Germinal center (tissue), 1 donor: ENCODE measurements at places on chromosomes 7 and 10.
A peak's percentile ranks its signal among the peaks of the same experiment; 100 is the strongest.

DNA sequence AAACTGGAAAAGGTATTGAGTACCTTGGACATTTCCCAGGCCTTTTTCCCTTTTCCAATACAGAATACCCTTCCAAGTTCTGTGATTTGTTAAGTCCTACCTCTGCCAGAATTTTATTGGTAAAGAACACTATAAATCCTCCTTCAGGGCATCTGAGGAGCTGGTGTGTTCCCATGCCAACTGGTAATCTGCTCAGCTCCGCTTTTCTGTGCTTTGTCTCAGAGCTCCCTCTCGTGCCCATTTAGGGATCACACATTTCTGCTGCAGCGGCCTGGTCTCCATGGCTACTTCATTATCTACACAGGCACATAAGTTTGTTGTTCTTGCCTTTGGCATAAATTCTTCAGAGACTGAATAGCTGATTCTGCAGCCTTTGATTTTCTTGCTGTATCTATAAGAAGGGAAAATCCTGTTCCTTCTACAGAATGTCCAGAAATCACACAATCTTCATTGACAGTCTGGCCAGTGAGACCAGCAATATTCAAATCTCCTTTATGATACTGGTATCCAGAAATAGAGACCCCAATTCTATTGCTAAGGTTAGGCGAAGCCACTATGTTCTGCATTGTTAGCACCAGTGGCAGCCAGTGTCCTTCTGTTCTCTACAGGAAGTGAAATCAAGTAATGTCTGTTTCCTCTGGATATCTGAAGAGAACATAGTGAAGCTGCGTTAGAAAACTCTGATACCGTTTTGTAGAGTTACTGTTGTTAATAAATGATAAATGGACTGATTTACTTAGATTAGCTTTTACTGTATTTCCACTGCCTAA, 51.9 kb downstream of the DENND11 start:
- peak; percentile 60 for DNase-seq

DNA sequence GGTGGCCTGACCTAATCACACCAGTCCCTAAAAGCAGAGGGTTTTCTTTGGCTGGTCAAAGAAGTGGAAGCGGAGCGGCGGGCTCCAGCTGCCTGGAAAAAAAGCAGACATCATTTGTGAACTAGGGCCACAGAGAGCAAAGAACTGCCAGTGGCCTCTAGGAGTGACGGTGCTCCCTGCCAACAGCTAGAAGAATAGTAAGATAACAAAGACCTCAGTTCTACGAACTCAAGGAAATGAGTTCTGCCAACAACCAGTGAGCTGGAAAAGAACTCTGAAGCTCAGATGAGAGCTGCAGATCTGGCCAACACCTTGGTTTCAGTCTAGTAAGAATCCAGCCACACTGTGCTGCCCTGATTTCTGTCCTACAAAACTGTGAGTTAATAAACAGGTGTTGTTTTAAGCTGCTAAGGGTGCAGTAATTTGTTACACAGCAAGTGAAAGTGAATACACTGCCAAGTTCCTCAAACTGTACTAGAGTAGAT, 178.0 kb downstream of the SRPK2 start:
- DNase-seq, result peak; percentile 13

- no peak for DNase-seq
Measured at GRCh38 chr10:93149761-93150160, 76.1 kb downstream of the CYP26A1 start.

DNA sequence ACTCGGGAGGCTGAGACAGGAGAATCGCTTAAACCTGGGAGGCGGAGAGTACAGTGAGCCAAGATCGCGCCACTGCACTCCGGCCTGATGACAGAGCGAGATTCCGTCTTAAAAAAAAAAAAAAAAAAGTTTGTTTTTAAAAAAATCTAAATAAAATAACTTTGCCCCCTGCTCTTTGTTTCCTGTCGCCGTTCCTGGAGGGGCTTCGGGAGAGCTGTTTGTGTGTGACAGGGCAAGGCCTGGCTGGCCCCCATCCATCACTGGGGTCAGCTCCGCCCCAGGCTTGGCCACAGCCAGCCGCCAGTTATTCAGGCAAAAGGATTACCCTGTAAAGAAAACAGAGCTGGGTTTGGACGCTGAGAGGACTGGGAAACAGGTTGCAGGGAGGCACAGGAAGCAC, 16.4 kb downstream of the LEP start:
- DNase-seq, result no peak

DNA sequence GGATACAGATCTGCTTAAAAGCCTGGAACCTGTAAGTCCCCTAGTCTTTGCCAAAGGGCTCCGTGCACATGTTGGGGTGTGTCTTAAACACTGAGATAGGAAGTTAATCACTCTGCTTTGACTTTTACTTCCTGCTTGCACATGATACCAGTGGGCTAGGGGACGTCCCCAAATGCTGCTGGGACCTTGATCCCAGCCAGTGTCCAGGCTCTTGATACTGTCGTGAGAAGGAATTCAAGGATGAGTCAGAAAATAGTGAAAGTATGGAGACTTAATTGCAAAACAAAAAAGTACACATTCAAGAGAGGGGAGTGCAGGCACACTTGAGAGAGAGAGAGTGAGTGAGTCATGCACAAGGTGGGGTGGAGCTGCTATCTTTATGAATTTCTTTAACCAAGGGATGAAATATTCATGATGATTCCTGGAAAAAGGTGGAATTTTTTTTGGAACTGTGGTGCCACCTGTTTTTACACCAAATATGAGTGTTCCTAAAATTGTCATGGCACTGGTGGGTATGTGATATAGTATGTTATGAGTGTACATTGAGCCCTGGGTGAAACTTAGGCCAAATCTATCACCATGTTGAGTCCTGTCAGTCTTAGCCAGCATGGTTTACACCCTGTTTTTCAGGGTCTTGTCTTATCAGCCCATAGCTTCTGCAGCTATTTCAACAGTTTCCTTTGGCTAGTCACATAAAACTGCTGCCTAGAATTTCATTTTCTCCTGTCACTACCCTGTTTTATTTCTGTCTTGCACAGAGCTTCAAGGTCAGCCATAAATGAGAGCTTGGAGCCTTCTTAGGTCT, 88.3 kb upstream of the CYP26C1 start:
- DNase-seq, result no peak

- no peak for DNase-seq
Measured at GRCh38 chr10:71796749-71797405, 23.6 kb upstream of the VSIR start.

DNA sequence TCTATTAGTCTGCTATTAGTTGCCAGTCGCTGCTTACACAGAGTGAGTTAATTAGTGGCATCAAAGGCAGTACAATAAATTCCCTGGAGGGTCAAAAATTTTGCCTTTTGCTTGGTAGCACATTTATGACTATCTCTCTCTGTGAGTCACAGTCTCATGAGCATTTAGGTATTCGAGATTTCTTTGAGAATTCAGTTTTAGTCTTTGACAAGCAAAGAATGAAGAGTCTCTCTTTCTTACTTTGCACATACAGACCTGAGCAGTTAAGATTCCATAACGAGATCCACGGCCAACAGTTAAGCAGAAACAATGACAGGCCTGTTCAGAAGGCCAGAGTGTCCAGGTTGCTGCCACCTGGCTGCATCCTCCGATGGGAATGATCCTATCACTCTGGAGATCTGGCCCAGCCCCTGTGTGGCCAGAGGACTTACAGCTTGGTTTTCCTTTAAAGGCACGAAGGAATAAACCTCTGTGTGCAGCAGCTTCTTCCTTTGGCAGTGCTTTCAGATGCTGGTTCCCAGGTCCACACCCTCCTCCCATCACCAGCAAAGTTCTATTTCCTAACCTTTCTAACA, 80.6 kb downstream of the GLI3 start:
- DNase-seq, result no peak

GRCh38 chr10:132355297-132355696, 23.3 kb downstream of the LRRC27 start:
- no peak for DNase-seq

DNA sequence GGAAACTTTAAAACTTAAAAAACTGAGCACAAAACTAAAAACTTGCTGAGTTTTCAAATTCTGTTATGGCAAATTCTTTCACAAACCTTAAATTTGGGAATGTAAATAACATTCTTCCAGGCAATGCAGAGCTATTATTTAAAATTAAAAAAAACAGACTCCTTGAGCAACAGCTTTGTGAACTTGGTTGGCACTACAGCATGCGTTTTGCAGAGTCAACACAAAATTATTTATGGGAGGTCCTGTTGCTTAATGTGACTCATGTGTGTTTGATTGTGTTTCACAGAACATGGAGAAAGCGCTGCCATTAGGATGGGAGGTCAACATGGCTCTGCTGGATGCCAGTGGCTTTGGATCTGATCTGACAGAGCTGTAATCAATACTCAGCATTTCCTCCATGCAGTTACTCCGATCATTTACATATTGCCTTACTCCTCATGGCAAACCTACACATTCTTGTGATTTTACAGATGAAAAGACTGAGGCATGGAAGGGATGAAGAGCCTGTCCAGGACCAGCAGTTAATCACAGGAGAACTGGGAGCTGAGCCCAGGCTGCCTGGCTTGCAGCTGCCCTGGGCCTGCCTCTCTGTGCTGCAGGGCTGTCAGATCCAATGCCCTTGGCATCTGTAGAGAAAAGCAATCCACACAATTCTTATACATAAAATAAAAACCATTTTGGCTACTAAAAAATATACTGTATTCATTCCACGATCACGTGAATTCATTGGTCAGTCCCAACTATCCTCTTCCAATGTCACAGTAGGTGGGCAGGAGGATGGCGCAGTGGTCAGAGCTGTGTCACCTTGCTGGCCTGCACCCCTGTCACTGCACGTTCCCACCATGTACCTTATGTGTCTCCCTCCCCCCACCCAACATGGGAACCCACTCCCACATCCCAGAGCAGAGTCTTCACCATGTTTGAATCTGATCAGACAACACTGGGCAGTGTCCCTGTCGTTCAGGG, 200.9 kb downstream of the CXCL12 start:
- DNase-seq, result no peak

DNA sequence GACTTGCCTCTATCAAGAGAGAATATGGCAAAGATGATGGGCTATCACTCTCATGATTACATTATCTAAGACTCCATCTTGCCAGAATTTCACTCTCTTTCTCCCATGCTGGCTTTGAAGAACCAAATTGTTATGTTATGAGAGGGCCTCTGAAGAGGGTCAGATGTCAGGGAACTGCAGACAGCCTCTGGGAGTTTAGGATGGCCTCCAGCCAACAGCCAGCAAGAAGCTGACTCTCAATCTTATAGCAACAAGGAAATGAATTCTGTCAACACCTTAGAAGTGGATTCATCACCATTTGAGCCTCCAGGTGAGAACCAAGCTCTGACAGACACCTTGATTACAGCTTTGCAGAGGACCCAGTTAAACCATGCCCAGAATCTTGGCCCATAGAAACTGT, 33.6 kb downstream of the ZNF22 start:
- no peak for DNase-seq

GRCh38 chr7:157854066-157854891, 517.5 kb downstream of the DNAJB6 start:
- DNase-seq, result no peak

GRCh38 chr10:124998624-124999291, 56.8 kb downstream of the ZRANB1 start:
- no peak for DNase-seq

DNA sequence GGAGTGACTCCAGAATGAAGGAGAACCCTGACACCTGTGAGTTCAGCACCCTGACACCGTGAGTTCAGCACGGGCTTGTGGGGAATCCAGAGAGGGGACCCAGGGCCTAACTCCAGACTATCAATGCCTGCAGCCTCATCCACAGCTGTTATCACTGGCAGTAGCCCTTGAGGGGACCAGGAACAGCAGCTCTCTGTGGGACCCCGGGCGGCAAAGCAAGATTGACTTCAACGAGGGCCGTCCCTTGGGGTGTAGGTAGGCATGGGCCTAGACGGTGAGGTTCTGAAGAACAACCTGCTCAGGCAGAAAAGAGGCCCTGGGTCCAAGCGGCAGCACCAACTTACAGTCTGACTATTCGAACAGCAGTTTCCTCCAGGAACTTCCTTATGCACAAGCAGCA, 8.9 kb downstream of the GRID1 start:
- no peak for DNase-seq

- DNase-seq, result no peak
Measured at GRCh38 chr10:101217450-101218281, 11.6 kb downstream of the LBX1 start.

GRCh38 chr10:109025172-109025571, 898.1 kb downstream of the XPNPEP1 start:
- DNase-seq, result no peak

DNA sequence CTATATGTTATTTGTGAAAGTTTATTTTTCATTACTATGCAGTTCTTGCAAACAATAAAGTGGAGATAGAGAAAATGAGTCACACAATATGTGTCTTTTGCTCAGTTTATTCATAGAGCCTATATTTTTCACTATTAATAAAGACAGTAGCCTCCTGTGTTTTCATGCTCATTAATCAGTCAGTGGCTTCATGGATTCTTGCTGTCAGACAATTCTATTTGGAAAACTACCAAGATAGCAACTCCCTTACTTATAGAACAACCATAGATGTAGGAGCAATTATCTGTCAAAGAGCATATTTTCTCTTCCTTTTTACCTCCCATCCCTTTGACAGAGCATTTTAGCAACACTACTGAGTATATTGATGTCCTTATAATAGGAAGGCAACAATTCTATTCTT, 132.7 kb upstream of the CALCR start:
- no peak for DNase-seq

DNA sequence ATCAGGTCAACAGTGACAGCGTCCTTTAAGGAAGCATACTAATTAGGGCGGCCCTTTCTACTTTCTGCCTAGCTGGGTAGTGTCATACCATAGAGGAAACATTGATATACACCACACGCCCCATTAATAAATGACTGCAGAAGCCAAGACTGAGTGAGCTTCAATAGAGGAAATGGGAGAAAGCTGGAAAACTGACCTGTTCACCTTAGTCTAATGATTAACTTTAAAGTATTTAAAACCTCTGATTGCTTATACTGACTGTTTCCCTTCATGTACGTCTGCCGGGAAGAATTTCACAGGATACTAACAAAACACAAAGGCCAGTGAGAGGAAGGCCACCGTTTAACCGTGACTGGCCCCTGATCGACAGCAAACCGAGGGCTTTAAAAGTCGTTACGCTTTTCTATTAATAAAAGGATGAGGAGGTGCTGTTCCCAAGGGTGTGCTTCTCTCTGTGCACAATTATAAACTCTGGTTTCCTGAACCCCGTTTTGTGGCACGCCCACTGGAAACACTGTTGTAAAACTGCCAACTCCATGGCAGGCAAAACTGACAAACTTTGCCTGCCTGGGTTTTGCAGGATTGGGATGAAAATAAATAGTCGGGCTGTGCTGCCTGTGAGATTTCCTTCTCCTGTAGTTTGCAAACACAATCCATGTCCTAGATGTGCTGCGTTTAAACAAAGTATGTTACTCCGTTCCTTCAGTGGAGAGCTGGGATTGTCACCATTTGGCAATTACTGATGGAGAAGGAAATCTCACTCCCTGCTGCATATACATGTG, 137.6 kb downstream of the NRP1 start:
- no peak for DNase-seq

DNA sequence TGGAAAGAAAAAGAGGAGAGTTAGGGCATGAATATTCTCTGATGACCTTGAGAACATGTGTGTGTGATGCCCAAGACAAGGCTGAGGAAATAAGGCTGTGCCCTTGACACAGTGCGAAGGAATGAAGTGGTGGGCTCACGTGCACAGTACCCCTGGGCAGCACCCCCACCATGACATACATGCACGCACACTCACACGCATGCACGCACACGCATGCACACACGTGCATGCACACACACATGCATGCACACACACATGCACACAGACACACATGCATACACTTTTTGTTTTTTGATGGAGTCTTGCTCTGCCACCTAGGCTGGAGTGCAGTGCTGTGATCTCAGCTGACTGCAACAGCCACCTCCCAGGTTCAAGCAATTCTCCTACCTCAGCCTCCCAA, 118.1 kb downstream of the GATA3 start:
- DNase-seq, result no peak
